ENCODE measurements at places on chromosomes 4 and X. TPM values are rescaled to one million over a fixed set of nuclear protein-coding genes. Genes with fewer than 3 reads are reported as not detected.

DNA sequence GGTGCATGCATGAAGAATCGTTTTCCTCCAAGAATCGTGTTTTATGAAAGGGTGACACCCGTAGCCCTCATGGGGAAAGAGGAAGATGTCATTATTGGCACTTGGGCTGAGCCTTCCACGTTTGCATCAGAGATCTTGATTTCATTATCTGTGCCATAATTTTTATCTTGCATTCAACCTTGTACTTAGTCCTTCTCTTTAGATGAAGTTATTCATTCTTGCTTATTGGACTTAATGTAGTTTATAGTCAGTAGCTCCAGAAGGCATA, 66.8 kb downstream of the GAB1 start:
- DNase-seq, result no peak

GRCh38 chrX:13076176-13076961, 31.9 kb upstream of the FAM9C start:
- DNase-seq, result no peak

DNA sequence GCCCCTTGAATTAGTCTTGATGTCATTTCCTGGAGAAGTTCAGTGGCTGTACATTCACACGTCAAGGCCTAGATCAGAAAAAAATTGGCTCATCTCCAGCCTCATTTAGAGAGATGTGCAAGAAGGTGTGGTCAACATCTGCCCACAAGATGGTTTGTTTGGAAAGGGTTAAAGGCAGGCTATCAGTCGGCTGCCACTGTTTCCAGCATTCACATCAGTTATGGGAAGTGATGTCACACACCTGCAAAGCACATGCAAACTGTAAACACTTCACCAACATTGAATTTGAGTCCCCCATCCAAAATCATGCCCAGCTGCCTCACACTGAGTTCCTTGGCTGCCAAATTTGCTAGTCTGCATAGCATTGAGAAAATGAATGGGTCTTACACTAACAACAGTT, 498.3 kb upstream of the INTU start:
- DNase-seq, result no peak

GRCh38 chr4:163070023-163070422, 96.7 kb downstream of the NAF1 start:
- DNase-seq, result no peak

DNA sequence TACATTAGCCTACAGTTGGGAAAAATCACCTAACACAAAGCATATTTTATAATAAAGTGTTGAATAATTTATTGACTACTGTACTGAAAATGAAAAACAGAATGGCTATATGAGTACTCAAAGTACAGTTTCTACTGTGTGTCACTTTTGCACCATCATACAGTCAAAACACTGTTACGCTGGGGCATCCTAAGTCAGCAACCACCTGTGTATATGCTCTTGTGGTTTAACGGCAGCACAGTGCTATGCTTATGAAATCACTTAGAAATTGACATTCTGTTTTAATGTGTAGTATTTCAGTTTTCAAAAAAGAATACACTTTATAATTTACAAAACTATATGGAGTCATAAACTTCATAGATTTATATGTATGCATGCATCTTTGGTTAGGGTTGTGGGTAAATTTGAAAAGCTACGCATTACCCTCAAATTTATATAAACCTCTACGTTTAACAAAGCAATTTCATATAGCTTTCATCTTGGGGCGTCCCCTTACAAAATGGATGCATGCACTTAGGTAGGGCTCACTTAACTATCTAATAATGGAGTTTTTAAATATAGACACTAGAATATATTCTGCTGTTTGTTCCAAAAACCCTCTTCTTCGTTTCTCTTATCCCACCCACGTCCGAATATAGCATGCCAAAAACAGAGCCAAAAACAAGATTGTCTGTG, 690 bp upstream of the NEIL3 start:
- peak; percentile 16 for DNase-seq

GRCh38 chr4:17623451-17624001, 9.1 kb downstream of the MED28 start:
- no peak for DNase-seq

DNA sequence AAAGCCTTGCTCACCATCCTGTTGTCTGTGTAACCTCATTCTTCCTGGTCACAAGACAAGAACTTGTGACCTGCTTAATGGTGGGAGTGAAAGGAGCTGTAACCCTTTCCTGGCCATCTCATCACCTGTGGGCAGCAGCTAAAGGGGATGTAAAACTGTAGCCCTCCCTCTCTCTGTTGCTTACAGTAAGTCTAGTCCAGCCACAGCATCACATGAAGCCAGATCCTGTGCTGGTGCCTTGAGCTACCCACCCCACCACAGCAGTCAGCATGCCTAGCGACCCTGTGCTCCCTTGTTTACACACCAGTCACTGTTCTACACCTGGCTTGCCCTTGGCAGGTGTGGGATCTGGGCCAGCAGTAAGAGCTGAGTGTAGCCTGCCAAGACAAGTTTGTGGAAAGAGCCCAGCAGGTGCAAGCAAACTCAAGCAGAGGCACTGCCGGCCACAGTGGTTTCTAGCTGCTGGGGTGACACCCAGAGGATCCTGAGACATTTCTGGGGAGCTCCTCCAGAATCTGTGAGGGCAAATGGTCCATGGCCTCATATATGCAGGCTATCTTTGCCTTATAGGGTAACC, 41.0 kb downstream of the UGT2B28 start:
- no peak for DNase-seq

- no peak for DNase-seq
Measured at GRCh38 chr4:83331956-83332355, 2.7 kb downstream of the HPSE start.

- DNase-seq, result no peak
Measured at GRCh38 chrX:24167719-24168472, 18.4 kb downstream of the ZFX start.

GRCh38 chr4:128123036-128123435, 61.9 kb downstream of the LARP1B start:
- no peak for DNase-seq

Gene GYPE
- polyA plus RNA-seq, result 1.3 TPM

Gene MAGEC1
- polyA plus RNA-seq, result not detected

Gene SSX4
- not detected for polyA plus RNA-seq

Gene P2RY10
- polyA plus RNA-seq, result 61.8 TPM

Gene MGAT4D
- polyA plus RNA-seq, result not detected

Gene GPR173
- not detected for polyA plus RNA-seq

Measured in CD4-positive, alpha-beta memory T cell (primary cell).